Nephron progenitor cell (in vitro differentiated cells): ENCODE measurements at places on chromosomes 5 and 9.

- no peaks in the 10 kb centered on the region for H3K36me3 ChIP-seq
- peaks cover 8% of the 10 kb centered on the region for H3K27me3 ChIP-seq
- no peak overlapping the region for H3K27ac ChIP-seq
- no peak overlapping the region for H3K4me3 ChIP-seq
- peak; percentile 7 for DNase-seq
Observed at GRCh38 chr9:120742951-120743416, 28.7 kb upstream of the MEGF9 start.

- H3K27me3 ChIP-seq: no peaks in the 10 kb centered on the region
- H3K36me3 ChIP-seq: peaks cover 20% of the 10 kb centered on the region
- no peak overlapping the region for H3K4me3 ChIP-seq
- DNase-seq: no peak
- H3K4me1 ChIP-seq: peaks cover 22% of the 10 kb centered on the region
Observed at GRCh38 chr5:53895091-53895683, 334.7 kb downstream of the NDUFS4 start.

- H3K4me1 ChIP-seq: peaks cover 7% of the 10 kb centered on the region
- no peak overlapping the region for H3K27ac ChIP-seq
- DNase-seq: no peak
- H3K36me3 ChIP-seq: no peaks in the 10 kb centered on the region
Observed at GRCh38 chr9:133786371-133786753, 48.2 kb upstream of the SARDH start.

DNA sequence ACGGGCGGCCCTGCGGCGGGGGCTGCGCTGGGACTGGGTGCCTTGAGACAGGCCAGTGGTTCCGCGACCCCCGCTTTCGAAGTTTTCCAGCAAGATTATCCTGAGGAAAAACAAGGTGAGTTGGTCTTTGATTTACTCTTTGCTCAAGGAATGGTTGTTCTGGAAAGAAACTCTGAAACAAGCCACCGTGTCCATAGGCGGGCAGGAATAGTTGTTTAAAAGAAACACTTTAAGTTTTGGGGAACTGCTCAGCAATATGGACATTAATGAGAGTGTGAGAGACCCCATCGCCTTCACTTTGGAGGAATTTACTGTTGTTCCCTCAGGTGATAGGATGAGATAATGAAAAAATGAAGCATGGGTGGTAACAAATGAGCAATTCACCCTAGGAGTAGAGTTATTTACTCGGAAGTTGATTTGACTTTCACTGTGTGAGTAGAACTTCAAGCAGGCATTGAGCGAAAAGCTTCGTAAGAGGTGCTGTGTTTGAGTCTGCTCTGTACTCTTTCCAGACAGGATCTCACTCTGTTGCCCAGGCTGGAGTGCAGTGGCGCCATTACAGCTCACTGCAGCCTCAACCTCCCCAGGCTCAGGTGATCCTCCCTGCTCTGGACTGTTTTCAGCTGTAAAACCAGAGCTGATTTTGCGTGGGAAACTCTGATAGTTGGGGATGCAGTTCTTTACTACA lies 1.1 kb downstream of the DMRTA1 start:
- DNase-seq: no peak
- H3K27me3 ChIP-seq: peaks cover 2% of the 10 kb centered on the region
- no peak overlapping the region for H3K27ac ChIP-seq
- H3K4me3 ChIP-seq: peak overlapping the region; percentile 86

GRCh38 chr9:131291795-131292315 lies 2.3 kb downstream of the PLPP7 start:
- no peak overlapping the region for H3K4me3 ChIP-seq
- H3K36me3 ChIP-seq: no peaks in the 10 kb centered on the region
- no peak for DNase-seq
- no peak overlapping the region for H3K27ac ChIP-seq
- peaks cover 29% of the 10 kb centered on the region for H3K4me1 ChIP-seq

DNA sequence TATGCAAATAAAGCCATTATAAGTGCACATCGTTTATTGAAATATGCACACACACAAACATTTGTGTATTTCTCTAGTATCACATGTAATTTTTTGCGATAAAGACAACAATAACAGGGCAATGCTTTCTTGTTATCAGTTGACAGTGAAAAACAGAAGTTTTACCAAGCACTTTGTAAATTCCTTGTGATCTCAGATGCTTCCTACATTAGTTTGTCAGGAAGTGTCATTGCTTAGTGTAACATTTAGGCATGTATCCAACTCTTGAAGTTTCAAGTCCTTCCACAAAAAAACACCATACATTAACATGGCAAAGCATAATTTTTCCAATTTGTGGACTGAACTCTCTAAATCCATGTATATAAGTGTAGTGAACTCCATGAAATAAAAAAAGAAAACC lies 46.4 kb downstream of the MOCS2 start:
- H3K36me3 ChIP-seq: no peaks in the 10 kb centered on the region
- peaks cover 7% of the 10 kb centered on the region for H3K27me3 ChIP-seq
- H3K4me1 ChIP-seq: no peaks in the 10 kb centered on the region
- no peak for DNase-seq

- H3K4me1 ChIP-seq: no peaks in the 10 kb centered on the region
- no peak for DNase-seq
- H3K27ac ChIP-seq: no peak overlapping the region
- H3K4me3 ChIP-seq: no peak overlapping the region
- peaks cover 4% of the 10 kb centered on the region for H3K27me3 ChIP-seq
- H3K36me3 ChIP-seq: no peaks in the 10 kb centered on the region
Observed at GRCh38 chr5:159581502-159582249, 251.4 kb upstream of the IL12B start.

GRCh38 chr9:76245518-76245917 lies 148.7 kb downstream of the RFK start:
- no peaks in the 10 kb centered on the region for H3K4me1 ChIP-seq
- H3K4me3 ChIP-seq: no peak overlapping the region
- no peaks in the 10 kb centered on the region for H3K27me3 ChIP-seq
- H3K27ac ChIP-seq: no peak overlapping the region
- no peak for DNase-seq

DNA sequence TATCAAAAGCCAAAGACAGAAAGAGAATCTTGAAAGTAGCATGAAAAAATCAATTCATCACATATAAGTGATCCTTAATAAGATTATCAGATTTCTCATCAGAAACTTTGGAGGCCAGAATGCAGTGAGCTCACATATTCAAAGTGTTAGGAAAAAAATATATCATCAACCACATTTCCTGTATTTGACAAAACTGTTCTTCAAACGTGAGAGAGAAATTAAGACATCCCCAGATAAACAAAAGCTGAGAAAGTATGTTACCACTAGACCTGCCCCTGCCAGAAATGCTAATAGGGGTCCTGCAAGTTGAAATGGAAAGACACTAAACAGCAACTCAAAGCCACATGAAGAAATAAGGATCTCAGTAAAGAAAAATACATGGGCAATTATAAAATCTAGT lies 29.9 kb downstream of the HACD4 start:
- H3K4me3 ChIP-seq: no peak overlapping the region
- DNase-seq: no peak
- no peak overlapping the region for H3K27ac ChIP-seq
- H3K36me3 ChIP-seq: peaks cover 69% of the 10 kb centered on the region
- no peaks in the 10 kb centered on the region for H3K4me1 ChIP-seq

GRCh38 chr5:117551236-117551635 lies 976.6 kb upstream of the SEMA6A start:
- H3K27me3 ChIP-seq: no peaks in the 10 kb centered on the region
- H3K27ac ChIP-seq: no peak overlapping the region
- no peaks in the 10 kb centered on the region for H3K36me3 ChIP-seq
- no peak overlapping the region for H3K4me3 ChIP-seq

GRCh38 chr5:127562252-127562651 lies 44.8 kb downstream of the PRRC1 start:
- DNase-seq: peak; percentile 11
- H3K4me3 ChIP-seq: no peak overlapping the region
- no peak overlapping the region for H3K27ac ChIP-seq

DNA sequence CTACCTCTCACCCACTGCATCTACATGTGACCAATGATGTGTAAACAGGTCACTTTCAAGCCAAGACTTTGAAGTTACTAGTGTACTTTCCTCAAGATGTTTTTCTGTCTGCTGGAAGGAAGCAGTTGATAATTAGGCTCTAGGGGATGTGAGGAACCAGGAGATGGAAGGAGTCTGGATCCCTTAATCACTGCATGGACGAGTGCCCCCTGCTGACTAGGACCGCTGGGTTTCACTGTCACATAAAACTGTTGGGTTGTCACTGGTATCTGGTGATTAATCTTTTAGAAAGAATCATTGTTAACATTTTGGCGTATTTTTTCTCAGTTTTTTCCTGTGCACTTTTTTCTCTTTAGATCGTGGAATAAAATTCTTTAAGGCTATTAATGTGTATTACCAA lies 79.5 kb downstream of the SREK1 start:
- peaks cover 5% of the 10 kb centered on the region for H3K36me3 ChIP-seq
- H3K27me3 ChIP-seq: peaks cover 8% of the 10 kb centered on the region
- no peak for DNase-seq

GRCh38 chr5:55597014-55597981 lies 62.5 kb upstream of the PLPP1 start:
- no peak for DNase-seq
- no peaks in the 10 kb centered on the region for H3K36me3 ChIP-seq
- no peak overlapping the region for H3K4me3 ChIP-seq
- peaks cover 3% of the 10 kb centered on the region for H3K27me3 ChIP-seq
- peaks cover 37% of the 10 kb centered on the region for H3K4me1 ChIP-seq

DNA sequence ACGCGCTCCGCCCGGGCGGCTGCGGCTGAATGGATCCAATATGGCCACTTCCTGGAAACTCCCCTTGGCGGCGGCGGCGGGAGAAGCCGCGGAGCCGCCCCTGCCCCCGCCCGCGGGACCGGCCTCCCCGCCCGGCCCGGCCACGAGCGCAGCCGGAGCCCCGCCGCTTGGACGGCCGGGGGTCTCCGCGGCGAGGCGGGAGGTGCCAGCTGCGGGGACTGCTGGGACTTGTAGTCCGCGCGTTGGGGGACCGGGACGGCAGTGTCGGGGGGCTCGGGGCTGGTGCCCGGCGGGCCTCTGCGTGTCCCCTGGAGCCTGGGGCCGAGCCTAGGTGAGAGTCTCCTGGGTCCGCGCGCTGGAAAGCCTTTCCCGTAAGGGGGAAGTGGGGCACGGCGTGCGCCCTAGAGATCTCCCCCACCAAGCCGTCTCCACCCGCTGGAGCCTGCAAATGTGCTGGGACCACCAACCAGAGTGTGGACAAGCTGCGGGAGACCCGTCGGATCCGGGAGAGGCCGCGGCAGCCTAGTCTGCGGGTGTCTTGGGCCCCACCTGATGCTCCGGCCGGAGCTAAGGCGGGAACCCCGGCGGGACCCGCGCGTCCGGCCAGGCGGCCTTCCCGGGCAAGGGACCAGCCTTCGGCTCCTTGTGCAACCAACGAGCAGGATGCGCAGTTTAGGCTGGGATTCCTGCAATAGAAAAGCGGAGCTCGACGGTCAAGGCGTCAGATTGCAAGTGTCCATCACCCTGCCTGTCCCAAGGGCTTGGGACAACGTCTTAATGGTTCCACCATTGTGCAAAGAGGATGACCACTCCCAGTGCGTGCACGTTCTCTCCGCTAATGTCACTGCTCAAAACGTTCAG lies at the start of gene SEPTIN8:
TSS of gene SEPTIN8 (minus strand) at position 31 of the 861 bp plus-strand sequence. CDS start 102 bp downstream, outside the sequence.
- H3K27ac ChIP-seq: no peak within 1 kb of the TSS
- H3K4me1 ChIP-seq: peaks cover 29% of the 10 kb centered on the region
- H3K27me3 ChIP-seq: peaks cover 54% of the 10 kb centered on the region
- no peaks in the 10 kb centered on the region for H3K36me3 ChIP-seq
- peak; percentile 74 for DNase-seq
- H3K4me3 ChIP-seq: peak within 1 kb of the TSS; percentile 81

GRCh38 chr5:135075621-135076020 lies 41.6 kb upstream of the PITX1 start:
- H3K27me3 ChIP-seq: peaks cover 50% of the 10 kb centered on the region
- H3K27ac ChIP-seq: no peak overlapping the region
- no peak overlapping the region for H3K4me3 ChIP-seq
- no peak for DNase-seq
- H3K4me1 ChIP-seq: no peaks in the 10 kb centered on the region
- H3K36me3 ChIP-seq: no peaks in the 10 kb centered on the region

- no peak overlapping the region for H3K27ac ChIP-seq
- DNase-seq: no peak
- peaks cover 39% of the 10 kb centered on the region for H3K4me1 ChIP-seq
- H3K4me3 ChIP-seq: no peak overlapping the region
- H3K36me3 ChIP-seq: peaks cover 12% of the 10 kb centered on the region
Observed at GRCh38 chr5:14228219-14228618, 85.1 kb downstream of the TRIO start.

DNA sequence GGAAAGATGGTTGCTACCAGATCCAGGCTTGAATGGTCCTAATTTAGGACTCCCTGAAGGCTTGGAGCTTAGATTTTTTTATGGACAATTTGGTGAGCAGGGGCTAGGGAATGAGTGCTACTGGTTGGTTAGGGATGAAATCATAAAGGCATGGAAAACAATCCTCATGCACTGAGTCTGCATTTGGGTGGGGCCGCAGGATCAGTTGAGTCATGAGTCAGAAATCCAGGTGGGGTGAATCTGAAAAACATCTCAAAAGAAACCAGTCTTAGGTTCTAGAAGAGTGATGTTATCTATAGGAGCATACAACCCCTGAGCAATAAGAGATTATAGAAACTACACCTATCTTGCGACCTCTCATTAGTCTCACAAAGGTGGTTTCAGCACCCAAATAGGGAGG lies 300.0 kb downstream of the KIF4B start:
- H3K4me1 ChIP-seq: no peaks in the 10 kb centered on the region
- no peak overlapping the region for H3K4me3 ChIP-seq
- H3K27me3 ChIP-seq: peaks cover 4% of the 10 kb centered on the region
- no peak for DNase-seq
- no peak overlapping the region for H3K27ac ChIP-seq

GRCh38 chr9:125407432-125407973 lies 145.9 kb downstream of the GAPVD1 start:
- no peak overlapping the region for H3K27ac ChIP-seq
- H3K4me3 ChIP-seq: peak overlapping the region; percentile 72
- peaks cover 28% of the 10 kb centered on the region for H3K4me1 ChIP-seq
- peaks cover 25% of the 10 kb centered on the region for H3K27me3 ChIP-seq
- no peaks in the 10 kb centered on the region for H3K36me3 ChIP-seq

DNA sequence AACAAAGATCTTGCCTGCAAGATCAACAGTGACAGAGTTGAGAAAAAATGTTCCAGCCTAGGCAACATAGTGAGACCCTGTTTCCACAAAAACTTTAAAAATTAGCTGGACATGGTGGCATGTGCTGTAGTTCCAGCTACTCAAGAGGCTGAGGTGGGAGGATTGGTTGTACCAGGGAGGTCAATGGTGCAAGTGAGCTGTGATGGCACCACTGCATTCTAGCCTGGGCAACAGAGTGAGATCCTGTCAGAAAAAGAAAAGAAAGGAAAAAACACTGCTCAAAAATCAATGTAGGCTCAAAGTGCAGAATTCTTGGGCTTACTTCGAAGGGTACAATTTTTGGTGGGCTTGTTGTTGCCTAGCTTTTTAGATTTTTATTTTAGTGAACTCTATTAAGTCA lies 145.4 kb downstream of the PLPPR1 start:
- H3K27ac ChIP-seq: peak overlapping the region; percentile 36
- peaks cover 3% of the 10 kb centered on the region for H3K27me3 ChIP-seq
- H3K36me3 ChIP-seq: peaks cover 5% of the 10 kb centered on the region
- DNase-seq: no peak
- H3K4me3 ChIP-seq: no peak overlapping the region

DNA sequence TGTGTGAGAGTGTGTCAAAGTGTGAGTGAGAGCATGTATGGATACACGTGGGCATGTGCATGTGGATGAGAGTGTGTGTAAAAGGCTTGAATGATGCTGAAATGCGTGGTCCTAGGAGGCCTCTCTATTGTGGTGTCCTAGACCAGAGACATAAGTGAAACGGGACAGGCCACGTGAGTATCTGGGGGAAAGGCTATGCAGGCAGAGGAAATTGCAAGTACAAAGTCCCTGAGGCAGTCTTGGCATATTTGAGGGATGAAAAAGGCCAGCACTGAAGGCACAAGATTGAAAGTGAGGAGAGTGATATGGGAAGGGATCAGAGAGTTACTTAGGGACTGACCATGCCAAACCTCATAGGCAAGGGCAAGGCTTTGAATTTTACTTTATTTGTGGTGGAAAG lies 67.2 kb upstream of the CCDC152 start:
- DNase-seq: no peak
- H3K4me1 ChIP-seq: no peaks in the 10 kb centered on the region
- H3K36me3 ChIP-seq: no peaks in the 10 kb centered on the region
- H3K27me3 ChIP-seq: no peaks in the 10 kb centered on the region
